ENCODE measurements at places on chromosomes 12 and 14. TPM values are rescaled to one million over a fixed set of nuclear protein-coding genes. Genes with fewer than 3 reads are reported as not detected.

SERPINA3 gene
- 232 TPM for total RNA-seq

DNA sequence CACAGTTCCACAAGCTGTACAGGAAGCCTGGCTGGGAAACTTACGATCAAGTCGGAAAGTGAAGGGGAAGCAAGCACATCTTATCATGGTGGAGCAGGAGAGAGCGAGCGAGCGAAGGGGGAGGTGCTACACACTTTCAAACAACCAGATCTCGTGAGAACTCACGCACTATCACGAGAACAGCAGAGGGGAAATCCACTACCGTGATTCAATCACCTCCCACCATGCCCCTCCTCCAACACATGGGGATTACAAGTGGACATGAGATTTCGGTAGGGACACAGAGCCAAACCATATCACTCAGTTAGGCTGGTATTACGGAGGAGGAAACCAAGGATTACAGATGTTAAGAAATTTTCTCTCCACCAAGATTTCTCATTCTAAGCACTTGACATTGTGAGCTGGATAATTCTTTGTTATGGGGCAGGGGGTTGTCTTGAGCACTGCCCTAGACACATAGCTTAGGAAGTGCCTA, 262.0 kb upstream of the G2E3 start:
- DNase-seq, result no peak

DNA sequence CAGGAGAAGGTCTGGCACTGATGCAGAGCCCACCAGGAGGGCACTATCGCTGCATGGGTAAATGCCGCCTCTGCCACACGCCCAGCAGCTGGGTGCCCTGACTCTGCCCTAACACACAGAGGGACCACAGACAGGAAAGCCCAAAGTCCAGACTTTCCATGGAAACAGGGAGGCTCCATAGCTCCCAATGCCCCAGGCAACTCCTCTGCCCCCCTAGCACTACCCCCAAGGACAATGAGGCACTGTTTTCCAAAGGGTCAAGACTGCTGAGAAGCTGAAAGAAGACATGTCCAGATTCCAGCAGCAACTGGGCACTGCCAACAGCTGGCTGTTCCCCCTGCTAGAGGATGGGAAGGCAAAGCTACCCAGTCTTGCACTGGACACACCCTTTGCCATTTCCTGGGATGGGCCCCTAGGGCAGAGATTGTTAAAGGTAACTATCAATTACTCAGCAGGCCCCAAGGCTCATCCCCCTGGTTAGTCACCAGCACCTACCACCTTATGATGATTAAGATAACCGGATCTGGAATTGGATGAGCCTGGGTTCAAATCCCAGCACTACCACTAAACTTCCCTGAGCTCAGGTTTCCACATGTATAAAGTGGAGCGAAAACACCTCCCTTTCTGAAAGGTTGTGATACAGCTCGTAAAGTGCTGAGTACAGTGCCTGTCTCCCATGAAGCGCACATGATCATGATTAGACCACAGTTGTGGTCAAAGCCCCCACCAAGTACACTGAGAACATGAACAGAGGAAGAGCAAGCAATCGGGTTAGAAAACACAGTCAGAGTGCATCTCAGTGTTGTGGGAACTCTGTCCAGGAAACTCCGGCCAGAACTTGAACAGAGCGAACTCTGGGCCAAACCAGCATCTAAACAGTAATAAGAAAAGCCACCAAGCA, 3.3 kb downstream of the PXN start:
- DNase-seq, result no peak

- DNase-seq, result no peak
Observed at GRCh38 chr14:89922031-89922907, 32.3 kb downstream of the EFCAB11 start.

All from left cardiac atrium (tissue), 4 donors.